ENCODE measurements at places on chromosomes 3 and 15.

GRCh38 chr3:69764861-69765260 lies 25.6 kb downstream of the MITF start:
- DNase-seq: no peak

- DNase-seq: no peak
Observed at GRCh38 chr3:54649551-54649950, 278.3 kb downstream of the LRTM1 start.

- no peak for DNase-seq
Observed at GRCh38 chr3:159766563-159767185, 222.0 kb upstream of the IL12A start.

DNA sequence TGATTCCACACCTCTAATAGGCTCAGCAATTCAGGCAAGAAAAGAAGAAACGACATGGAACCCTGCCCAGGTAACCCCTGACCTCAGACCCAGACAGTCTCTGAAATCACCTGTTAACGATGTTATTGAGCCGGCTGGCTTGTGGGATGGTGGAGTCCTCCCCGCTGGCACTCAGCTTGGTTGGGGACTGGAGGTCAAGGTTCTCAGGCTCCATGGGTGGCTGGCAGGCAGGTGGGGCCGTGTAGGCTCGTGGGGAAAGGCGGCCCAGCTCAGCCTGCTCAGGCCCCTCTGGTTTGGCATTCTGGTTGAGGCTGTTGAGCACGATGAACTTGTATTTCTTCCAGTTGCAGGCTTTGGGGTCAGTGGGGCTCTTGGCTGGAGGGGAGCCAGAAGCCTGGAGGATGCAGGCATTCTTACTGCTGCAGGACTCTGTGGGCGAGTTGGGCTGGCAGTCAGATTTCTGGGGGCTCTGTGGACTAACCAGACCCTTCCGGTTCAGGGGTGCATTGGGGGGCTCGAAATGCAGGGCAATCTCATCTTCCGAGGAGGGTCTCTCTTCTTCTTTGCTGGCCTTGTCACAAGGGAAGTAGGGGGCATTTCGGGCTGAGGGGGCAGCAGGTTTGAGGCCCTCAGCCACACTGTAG lies 16.2 kb downstream of the BCL6 start:
- DNase-seq: no peak

DNA sequence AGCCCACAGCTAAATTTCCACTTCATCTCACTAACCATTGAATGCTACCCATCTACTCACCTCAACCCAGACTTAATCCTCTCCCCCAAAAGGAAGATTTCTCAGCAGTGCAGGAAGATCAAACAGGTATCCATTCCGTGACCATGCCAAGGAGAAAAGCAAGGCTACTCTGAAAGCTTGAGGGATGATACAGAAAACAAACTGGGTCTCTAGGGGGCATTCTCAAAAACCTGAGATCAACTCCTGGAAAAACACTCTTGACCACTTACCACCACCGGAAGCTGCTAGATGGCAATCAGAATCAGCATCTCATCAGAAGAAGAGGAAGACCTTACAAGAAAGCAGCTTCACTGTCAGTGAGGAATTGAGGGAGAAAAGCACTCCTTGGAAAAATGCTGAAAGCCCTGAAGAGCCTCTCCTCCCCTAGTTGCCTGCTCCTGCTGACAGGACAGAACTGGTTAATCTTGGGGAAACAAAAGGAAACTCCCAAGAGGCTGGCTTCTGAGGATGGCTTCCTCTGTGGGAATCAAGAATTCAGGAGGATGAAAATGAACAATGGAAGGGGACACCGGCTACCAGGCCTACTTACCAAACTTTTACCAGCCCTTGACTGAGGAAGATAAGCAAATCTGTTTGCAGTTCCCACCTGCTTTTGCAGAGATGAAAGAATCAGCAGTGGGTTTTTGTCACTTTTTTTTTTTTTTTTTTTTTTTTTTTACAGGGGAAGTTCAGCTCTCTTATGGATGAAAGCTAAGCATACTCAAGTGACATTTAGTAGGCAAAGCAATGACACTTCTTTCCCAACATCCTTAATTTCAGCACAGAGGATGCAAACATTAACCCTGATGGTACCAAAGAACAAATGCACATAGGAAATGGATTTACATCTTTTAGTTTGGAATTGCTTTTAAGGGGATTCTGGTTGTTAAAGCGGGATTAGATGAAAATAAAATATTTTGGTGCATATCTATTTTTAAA lies at the start of gene ATP8B4:
Gene ATP8B4, minus strand, starts transcription at position 171 of the 978 bp plus-strand sequence. CDS start 12,267 bp downstream, outside the sequence.
- DNase-seq: no peak

GRCh38 chr3:445960-446359 lies 249.4 kb downstream of the CHL1 start:
- DNase-seq: no peak

GRCh38 chr3:79930196-79930595 lies 162.4 kb upstream of the ROBO1 start:
- no peak for DNase-seq

DNA sequence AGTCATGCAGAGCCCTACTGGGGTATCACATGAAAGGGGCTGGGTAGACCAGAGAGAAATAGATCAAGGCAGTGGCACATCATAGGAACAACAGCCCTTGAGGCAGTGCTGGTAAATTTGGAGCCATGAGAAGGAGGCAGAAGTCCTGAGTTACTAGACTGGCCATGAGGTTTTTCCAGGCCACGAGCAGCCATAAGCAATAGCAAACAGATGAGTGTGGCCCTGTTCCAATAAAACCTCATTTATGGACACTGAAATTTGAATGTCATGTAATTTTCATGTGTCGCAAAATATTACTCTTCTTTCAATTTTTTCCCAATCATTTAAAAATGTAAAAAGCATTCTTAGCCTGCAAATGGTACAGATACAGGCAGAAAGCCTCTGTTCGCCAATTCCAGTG lies 28.1 kb upstream of the LRRN1 start:
- DNase-seq: no peak

DNA sequence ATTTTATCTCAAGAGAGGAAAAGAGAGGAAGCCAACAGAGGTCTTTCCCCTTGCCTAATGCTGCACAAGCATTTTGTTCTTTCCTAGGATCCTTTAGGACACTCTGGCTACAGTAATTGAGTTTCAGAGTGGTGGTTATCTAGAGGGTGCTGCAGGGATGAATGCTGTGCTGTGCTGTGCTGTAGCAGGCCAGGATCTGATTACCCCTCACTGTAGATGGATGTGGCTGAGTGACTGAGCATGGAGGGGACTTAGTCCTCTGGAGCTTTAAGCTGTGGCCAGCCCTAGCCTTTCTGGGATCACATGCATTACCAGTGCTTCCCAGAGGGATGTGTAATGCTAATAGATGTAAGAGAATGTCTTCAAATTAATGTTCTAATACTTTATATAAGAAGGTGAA lies 94.8 kb downstream of the SLC9A9 start:
- no peak for DNase-seq

GRCh38 chr3:112002096-112002971 lies 3.6 kb downstream of the TAGLN3 start:
- DNase-seq: no peak

DNA sequence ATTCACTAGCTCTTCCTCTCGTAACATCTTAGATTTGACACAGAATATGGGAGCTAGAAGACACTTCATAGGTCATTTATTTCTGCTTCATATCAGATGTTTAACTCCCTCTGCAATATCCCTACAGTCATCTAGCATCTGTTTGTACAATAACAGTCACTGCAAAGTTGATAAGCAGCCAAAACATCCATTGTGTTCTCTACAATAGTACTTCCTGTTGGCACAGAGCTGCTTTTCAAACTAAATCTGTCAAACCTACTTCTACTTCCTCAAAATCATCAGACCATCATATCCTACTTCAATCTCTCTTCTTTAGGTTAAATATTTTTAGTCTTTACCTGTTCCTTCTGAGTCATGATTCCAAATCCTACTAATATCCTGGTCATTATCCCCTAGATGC lies 233.2 kb downstream of the FGF12 start:
- DNase-seq: no peak

- DNase-seq: no peak
Observed at GRCh38 chr3:58704745-58705144, 38.2 kb upstream of the FAM3D start.

- no peak for DNase-seq
Observed at GRCh38 chr15:101351736-101352135, 56.7 kb upstream of the SNRPA1 start.

- DNase-seq: no peak
Observed at GRCh38 chr3:38226273-38226672, 39.3 kb upstream of the SLC22A13 start.

Data from left lung (tissue), 14 donors.